NCI-H345 (cell line): ENCODE measurements at places on chromosomes 3 and 15.

DNA sequence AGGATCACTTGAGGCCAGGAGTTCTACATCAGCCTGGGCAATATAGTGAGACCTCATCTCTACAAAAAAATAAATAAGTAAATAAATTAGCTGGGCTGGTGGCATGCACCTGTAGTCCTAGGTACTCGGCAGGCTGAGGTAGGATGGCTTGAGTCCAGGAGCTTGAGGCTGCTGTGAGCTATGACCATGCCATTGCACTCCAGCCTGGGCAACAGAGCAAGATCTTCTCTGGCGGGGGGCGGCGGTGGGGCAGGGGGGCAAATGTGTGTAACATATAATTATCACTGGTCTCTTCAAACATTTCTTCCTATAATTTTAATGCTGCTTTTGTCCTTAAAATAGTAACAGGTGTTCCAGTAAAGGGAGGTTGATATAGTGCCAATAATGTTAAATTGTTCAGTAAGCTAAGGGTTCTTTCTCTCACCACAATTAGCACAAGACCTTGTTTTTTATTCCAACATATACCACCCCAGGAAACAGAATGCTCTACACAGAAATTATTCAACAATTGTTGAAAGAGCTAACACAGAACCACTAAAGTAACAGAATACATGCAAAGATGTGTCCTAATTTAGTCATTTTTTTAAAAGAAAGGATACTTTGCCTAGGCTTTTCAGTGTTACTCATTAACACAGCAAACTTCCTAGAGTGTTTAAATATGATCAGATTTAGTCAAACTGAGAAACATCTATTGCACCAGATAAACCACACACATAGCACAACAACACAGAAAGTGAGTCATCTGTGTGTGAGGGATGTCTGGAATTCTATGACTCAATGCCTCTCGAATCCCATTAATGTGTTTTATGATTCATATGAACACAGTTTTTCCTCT lies 29.1 kb downstream of the ANKRD28 start:
- no peak for DNase-seq

DNA sequence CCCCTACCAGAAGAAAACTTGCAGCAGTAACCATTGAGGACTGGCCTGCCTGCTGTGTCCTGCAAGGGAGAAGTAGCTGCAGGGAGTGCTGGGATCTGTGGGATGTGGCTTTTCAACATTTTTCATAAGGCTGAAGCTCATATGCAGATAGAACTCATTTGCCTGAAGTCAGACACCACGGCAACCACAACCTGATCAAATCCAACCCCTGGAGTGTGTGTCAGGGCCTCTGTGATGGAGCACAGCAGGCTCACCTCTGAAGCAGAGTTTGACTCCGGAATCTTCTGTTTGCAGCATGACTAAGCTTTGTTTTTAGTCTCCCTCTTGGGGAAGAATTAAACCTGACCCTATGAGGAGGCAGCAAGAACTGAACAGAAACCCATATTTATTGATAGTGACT lies 508.7 kb downstream of the AGBL1 start:
- DNase-seq: no peak

- no peak for DNase-seq
Measured at GRCh38 chr3:116253511-116253910, 191.8 kb downstream of the LSAMP start.

- DNase-seq: no peak
Measured at GRCh38 chr15:73346735-73347312, 21.9 kb downstream of the HCN4 start.

DNA sequence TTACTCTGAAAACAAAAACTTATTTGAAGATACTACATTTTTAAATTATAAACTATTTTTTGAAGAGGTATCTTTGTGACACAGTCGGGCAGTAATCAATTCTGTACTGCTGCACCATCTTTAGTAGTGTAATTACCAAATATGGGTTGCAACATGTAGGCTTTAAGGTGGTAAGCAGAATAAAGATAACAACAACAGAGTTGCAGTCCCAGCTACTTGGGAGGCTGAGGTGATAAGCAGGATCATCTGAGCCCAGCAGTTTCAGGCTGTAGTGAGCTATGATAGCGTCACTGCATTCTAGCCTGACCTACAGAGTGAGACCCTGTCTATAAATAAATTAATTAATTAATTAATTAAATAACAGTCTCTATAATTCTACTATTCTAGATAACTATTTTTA lies 6.0 kb downstream of the PLOD2 start:
- no peak for DNase-seq

- DNase-seq: no peak
Measured at GRCh38 chr15:42736178-42736792, 643 bp downstream of the CDAN1 start.

DNA sequence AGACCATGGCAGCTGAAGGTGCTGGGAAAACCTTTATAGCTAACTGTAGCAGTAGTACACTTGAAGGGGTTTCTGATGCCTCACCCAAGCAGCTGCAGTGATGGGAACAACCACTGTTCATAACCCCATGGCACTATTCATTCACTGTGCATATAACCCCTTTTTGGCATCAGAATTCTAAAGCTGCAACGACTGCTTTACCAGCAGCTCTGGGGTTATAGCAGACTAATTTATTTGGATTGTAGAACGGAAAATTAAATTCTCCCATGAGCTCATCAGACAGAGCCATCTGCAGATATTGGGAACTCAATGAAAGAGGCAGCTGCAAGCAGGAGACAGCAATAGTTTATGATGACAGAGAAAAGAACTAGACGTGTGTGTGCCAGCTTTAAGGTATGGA lies 28.6 kb downstream of the TFDP2 start:
- DNase-seq: no peak

DNA sequence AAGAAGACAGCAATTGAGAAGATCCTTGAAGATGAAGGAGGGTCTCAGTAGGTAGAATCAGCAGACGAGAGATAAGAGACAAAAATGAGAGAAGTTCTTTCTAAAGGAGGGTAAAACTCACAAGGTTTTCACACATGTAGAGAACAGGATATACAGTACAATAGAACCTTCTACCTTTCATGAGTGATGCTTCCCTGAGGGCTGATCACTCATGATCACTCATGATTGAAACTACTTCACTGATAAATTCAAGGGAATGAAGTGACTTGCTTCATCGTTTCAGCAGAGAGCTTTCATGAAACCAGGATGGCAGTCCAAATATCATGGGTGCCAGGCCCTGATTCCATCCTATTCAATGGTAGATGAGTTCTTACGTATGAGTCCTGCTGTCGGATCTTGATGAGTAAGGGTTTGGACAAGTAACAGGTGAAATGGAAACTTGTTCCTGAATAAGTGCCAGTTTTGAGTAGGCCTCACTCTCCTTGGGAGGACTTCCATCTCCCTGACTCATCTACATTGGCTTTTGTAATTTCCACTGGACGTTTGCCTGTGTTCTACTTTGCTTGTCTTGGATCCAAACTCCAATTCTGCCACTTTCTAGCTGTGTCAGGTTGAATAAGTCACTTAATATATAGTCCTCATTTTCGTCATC lies 9.6 kb upstream of the CLDN16 start:
- DNase-seq: no peak

- no peak for DNase-seq
Measured at GRCh38 chr15:81297147-81297572, 26.8 kb downstream of the STARD5 start.

DNA sequence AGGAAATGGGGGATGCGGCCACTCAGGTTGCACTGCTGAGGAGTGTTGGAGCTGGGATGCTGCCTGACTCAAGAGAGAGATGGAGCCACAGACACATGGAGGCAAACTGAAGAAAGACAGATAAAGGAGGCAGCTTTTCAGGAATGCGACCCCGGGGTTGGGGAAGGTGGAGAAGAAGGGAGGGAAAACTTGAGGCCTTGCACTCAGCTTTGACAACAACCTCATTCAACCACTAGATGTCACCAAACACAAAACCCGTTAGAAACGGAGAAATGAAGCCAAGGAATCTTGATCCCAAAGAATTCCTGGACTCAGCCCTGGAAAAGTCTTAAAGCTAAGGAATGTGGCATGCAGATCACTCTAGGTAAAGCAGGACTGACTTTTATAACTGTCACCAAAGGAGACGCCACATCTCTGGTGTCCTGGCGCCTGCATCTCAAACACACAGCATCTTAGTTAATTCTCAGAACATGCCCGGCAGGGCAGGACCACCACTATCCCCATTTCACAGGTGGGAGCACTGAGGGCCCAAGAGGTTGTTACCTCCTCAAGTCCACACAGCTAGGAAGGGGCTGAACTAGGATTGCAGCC lies 59.6 kb upstream of the LMCD1 start:
- peak; percentile 23 for DNase-seq

- DNase-seq: no peak
Measured at GRCh38 chr15:33720952-33721351, 247.3 kb upstream of the CHRM5 start.

DNA sequence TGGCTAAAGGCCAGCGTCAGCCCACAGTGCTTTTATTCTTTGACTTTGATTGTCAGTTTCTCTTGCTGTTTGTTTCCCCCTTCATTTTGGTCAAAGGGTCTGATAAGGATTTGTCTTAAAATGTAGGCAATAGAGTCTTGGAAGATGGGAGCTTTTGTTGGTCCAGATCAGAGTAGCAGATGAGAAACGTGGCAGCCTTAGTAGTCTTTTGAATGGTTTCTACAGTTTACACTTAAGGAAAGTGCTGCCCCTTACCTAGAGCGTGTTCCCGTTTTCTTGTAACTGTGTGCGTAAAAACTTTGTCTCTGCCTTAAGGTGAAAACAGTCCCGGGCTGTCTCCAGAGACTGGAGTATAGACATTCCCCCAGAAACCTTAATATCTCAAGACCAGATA lies 630 bp downstream of the LXN start:
- no peak for DNase-seq

DNA sequence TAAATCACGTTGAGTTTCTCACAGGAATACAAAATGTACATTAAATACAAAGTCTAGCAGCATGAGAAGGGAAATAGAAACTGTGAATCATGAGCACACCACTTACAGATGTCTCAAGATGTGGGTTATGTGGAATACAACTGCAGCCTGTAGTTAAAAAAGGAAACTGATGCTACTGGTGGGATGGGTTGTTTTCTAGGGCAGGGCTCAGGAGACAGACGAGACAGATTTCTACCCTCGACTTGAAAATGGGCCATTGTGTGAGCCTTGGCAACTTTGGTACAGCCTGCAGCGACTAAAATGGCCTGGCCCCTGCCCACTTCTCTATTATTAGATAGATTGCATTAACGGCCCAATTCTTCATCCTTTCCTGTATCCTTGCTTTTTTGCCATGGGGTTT lies 293.1 kb downstream of the SUCLG2 start:
- no peak for DNase-seq

DNA sequence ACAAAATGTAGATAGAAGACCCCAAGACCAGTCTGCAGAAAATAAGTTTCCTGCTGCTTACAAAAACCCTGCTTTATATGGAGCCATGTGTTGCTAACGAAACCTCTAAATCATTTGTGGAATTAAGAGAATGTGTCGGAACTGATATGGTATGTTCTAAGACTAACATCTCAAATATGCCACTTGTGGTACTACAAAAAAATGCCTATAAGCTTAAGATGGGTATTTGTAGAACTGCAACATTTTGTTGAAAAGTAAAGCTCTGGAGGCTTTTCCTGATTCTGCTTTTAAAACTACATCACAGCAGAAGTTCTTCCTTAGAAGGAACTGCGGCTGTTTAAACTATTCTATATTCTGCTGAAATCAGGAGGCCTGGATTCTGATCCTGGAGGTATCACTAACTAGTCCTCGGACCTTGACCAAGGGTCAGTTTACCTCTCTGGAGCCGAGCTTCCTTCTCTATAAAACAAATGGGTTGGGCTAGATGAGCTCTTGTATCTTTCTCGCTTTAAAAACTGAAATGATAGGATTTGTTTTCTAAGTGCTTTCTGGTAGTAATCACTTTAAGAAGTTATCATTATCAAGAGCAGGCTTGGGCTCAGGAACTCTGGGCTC lies 74.9 kb downstream of the RAD18 start:
- DNase-seq: no peak

DNA sequence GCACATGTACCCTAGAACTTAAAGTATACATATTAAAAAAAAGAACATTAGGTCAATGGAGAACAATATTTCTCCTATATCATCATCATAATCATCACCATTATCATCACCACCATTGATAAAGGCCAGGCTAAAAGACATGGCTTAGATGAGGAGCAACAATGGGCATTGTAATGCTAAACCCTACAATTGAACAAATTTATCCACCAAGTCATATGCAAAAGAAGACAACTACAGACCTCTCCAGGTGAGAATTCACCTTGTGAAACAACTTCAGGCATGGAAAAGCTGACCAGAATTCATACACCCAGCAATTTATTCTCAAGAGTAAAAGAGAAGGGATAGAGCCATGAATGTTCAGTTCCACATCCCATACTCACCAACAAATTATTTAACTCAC lies 46.3 kb upstream of the BBX start:
- DNase-seq: no peak

DNA sequence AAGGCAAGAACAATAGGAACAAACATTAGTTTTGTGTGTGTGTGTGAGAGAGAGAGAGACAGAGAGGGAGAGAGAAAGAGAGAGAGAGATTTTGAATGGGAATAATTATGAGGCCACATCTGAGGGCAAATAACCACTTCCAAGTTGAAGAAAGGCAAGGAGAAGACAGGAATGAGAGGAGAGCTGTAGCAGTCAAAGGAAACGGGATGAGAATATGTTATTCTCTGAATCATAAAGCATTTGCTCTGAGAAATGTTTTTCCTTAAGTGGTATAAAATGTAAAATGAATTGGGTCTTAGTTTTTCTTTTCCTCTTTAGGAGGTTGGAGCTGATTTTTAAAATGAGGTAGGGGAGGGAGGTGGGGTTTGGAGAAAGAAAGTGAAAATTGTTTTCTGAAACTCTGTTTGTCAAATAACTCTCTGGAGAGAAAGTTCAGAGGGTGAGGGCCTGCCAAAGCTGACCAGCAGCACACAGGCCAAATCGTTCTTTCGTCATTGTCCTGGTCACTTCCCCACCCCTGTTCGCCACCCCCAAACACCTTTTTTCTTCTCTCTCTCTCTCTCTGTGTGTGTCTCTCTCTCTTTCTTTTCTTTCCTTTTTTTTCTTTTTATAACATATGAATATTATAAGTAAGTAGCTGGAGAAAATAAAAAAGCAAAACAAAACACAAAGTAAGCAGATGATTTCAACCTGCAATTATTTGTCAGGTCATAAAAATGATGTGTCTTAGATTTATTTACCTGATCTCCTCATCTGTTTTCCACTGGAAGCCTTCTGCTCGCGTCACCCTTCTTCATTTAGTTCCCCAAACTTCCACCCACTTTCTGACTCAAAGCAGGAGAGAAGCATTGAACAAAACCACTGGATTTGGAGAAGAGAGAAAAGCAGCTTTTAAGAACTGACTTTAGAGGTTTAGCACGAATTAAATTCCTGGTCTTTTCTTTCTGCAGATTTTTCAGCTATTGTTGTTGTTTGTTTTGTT lies 110.6 kb downstream of the LPP start:
- DNase-seq: no peak

DNA sequence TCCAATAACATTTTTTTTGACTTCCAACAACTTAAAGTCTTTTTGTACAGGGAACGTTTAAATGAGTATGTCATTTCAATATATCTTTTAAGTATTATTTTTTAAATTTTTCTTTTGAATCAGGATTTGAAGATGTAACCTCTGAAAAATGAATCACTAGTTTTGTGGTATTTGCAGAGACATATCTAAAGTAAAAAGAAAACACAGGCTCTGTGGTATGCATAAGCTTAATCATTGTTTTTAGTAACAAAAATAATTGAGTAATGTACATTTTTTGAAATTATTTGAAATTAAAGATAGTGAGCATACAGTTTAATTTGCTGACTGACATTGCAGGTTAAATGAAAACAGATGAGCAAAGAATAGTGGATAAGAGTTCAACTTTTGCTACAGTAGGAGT lies 531.3 kb downstream of the ROBO1 start:
- no peak for DNase-seq

- DNase-seq: no peak
Measured at GRCh38 chr3:45756055-45756454, 40.3 kb downstream of the SLC6A20 start.
